LNCaP clone FGC (cell line): ENCODE measurements at places on chromosomes 13 and 19.
A peak's percentile ranks its signal among the peaks of the same experiment; 100 is the strongest.

GRCh38 chr13:76886005-76886291, 257 bp downstream of the KCTD12 start:
- no peak for DNase-seq

- no peak for DNase-seq
Observed at GRCh38 chr13:32861304-32861703, 154.9 kb upstream of the KL start.

DNA sequence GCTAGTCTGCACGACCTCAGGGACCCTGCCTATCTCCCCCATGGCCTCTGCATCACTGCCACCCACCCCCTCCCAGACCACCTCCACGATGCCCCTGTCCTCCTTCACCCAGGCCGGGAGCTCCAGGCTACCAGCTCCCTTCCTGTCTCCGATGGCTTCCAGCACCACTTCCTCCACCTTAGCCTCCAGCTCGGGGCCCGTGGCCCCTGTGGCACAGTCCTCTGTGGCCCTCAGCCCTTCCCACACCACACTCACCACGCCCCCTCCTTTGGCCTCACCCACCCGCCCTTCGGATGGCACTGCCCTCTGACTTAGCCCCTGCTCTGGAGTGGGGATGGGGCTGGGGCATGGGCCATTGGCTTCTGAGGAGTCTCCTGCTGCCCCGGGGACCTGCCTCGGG, 7.2 kb downstream of the PALM3 start:
- no peak for DNase-seq

DNA sequence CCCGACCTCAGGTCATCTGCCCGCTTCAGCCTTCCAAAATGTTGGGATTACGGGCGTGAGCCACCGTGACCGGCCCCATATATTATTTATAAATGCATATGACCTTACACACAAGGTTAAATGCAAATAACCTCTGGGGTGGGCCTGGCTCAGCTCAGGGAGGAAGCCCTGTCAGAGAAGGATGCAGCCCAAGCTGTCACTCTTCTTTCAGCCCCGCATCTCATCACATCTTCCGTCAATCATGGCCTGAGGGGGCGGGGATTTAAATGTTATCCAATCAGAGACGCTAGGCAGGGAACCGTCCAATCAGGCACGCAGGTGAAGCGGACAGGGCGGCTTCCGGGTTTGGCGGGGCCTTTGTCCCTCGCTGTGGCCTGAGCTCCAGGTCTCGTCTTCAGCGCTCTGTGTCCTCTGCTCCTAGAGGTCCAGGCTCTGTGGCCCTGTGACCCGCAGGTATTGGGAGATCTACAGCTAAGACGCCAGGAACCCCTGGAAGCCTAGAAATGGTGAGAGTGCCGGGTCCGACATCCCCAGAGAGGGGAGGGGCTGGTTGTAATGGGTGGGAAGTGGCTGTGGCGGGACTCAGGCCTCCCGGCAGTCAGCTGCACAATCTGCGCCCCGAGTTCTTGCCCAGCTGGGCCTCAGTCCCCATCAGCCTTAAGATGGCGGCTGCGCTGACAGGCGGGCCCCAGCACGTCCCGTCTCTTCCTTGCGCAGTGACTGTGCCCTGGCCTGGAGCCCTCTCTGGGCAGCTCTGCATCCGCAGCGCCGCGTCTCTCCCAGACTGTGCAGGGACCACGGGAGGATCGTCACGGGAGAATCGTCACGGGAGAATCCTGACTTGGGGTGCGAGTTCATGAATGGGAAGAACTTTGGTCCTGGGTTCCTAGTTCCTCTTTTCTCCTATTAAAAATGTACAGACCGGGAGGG, at the start of gene ZNF430:
ZNF430 (plus strand) TSS at position 360 of the 930 bp plus-strand sequence; CDS start at position 504, 144 bp downstream.
- peak; percentile 92 for DNase-seq

DNA sequence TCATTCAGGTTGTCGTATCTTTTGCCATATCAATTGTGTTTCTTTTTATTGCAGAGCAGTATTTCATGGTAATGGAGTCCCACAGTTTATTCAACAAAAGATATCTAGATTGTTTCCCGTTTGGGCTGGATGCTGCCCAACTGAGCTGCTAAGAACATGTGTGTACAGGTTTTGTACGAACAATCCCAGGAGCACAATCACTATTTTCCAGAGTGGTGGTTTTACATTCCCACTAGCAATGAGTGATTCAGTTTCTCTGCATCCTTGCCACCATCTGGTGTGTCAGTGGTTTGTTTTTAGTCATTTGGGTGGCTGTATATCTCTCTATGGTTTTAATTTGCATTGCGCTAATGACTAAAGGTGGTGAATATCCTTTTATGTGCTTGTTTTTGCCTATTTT, 52.7 kb upstream of the ZDHHC20 start:
- DNase-seq: no peak

GRCh38 chr19:1000095-1000494, at the start of gene GRIN3B:
Gene GRIN3B (plus strand): TSS chr19:1000419. CDS start chr19:1000438, 19 bp downstream.
- DNase-seq: no peak

DNA sequence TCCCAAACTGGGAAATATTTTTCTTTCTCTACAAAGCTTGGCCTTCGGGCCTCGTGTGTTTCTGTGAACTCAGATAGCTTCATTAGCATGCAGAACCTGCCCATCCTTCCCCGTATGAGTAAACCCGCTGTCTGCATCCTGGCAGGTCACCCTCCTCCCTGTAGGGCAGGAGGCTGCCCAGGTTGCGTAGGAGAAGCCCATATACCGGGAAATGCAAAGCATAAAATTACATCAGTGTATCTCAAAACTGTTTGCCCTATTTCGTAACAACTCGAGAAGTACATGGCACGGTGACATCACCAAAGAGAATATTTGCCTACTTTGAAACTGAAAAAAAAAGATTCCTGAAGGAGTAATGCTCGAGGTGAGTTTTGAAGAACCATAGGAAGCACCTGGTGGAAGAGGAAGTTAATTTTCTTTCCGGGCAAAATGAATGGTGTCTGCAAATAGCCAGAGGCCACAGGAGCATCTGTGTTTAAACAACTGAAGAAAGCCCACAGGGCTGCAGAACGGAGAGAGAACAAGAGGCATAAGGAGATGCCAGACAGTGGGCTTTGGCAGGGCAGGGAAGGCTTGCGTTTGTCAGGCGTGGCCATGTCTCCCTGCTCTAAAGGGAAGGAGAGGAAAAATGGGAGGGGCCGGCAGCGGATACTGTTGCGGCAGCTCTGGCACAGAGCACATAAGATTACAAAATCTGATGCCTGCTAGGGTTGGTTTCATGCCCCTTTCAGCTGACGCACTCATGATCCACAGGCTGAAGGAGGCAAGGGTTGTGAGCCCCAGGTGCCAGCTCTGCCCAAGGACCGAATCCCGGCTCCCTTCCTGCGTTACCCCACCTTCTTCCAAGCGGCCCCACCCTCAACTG, 81.4 kb downstream of the IRS2 start:
- no peak for DNase-seq

DNA sequence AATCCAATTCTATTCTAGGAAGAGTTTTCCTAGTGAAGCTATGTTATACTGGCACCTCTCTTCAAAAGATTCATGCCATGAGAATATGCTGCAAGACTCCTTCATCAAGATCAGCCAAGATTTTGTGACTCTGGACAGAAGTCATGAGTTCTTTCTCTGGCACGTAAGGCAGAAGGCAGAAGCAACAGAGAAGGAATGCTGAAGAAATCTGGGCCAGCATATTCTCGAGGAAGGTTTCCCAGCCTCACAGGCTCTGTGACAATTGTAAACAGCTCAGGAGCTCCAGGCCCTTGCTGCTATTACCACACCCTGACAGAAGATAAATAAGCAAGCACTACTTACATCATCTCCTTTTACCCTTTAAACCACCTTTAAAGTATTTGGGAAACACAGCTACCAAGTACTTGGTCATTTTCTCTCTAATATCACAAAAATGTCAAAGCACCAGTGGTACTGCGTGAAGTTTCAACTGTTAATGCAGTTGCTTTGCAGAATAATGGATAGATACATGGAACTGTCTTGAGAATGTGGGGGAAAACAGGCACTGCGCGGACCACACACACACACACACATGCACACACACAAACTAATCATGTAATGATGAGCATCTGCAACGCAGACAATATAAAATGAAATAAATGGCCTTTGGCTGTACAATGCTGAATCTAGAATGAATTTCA, 55.4 kb downstream of the INTS6 start:
- DNase-seq: peak; percentile 83

GRCh38 chr13:30164146-30164545, 143.2 kb downstream of the KATNAL1 start:
- no peak for DNase-seq

DNA sequence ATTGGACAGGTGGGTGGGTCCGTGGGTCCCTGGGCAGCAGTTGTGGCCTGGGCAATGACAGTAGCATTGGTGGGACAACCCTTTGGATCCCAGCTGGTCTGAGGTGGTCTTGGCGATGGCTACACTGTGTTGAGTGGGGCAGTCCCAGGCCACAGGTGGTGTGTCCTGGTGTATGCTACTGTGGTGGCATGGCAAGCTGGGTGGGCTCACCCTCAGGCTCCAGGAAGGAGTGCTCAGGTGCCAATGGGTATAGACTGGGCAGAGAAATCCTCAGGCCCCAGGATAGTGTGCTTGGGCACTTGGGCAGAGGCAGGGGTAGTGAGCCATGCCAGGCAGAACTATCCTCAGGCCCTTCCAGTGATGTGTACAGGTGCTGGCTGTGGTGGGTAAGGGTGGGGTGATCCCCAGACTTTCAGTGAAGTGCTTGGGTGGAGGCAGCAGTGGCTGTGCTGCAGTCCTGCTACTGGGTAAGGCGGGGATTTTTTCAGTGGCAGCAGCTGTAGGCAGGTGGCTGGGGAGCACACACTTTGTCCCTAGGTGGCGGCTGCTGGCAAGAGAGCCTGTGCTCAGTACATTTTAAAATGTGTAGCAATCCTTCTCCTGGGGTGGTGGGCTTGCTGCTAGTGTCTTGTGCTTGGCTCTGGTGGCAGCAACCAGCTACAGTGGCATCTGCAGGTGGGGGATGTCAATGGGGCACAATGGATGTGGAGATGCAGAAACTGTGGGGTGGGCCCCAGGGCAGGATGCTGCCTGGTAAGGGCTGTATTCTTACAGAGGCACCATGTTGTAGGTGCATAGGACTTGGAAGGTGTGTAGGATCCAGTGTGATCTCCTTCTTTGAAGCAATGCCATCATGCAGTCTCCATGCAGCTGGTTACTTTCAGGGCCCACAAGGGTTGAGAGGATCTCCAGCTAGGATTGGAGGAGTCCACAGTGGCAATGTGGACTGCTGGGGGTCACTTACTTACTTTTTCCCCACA, 64.9 kb downstream of the DNAJC3 start:
- no peak for DNase-seq

DNA sequence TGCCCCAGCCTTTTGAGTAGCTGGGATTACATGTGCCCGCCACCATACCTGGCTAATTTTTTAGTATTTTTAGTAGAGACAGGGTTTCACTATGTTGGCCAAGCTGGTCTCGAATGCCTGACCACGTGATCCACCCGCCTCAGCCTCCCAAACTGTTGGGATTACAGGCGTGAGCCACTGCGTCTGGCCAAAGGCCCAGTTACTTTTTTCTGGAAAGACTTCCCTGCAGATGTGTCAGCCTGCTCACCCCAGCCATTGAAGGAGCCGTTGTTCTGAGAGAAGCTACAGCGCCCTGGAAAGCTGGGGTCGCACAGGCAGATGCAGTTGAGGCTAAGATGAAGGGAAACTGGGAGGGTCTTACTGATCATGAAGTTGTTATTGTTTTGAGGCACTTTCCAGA, 7.9 kb upstream of the ZNF626 start:
- DNase-seq: no peak

DNA sequence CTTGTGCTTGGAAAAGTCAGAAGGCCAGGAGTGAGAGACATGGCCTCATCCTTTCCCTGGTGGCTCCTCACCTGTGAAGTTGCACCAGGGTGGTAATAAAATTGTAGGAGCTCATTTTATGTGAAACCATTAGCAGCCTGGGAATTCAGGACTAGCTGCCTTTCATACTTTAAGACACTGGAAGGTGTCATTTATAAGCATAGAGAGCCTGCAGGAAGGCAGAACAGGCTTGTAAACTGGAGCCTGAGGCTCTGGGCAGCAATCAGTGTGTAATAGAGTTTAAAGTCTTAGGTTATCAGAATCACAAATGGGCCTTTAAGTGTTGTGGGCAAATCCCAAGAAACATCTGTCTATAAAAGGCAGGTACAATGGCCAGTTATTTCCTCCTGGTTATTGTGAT, 127.2 kb downstream of the TM9SF2 start:
- DNase-seq: no peak

- DNase-seq: no peak
Observed at GRCh38 chr13:28754698-28755545, 36.2 kb upstream of the SLC46A3 start.

DNA sequence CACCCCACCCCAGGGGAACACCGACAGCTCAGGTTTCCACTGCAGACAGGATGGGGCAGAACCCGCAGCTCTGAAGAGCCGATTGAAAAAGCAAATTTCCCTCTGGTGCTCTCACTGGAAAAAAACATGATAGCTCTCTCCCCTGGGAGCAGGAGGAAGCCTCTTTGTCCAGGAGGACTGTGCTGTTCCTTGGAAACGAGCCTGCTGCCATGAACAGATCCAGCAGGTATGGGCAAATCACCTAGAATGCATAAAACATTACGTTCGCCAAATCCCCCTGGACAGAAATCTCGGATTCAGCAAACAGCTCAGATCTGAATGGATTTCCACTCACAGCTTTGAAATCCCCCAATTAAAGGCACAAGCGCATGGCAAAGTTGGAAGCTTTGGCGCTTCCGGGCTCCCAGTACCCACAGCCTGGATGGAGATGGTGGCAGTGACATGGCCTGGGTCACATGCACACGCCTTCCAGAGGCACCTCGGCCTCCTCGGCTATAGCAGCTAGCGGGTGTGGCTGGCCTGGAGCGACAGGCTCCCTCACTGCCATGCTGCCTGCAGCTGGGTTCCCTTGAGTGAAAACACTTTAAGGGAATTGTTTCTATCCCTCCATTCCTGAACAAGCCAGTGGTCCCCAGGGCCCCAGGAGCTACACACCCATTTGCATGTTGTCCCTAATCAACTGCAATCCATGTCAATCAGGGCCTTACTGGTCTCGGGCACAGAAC, 59.1 kb downstream of the CEBPG start:
- no peak for DNase-seq

DNA sequence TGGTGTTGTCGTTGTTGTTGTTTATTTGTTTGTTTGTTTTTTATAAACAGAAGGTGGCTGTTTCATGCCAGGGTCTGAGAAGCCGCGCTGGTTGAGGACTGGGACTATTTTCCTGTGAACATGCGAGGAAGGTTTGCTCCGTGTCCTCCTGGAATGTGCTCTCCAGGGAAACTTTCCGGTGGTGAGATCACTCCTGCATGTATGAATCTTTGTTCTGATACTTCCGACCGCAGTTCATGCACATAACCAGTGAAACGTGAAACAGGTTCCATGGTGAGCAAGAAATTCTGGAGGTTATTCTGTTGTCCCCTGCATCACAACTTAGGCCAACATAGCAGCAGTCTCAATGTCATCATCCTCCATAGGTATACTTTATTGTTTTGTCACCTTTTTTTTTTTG, 187.6 kb upstream of the ARGLU1 start:
- DNase-seq: no peak

GRCh38 chr19:17682273-17682672, 5.9 kb downstream of the UNC13A start:
- no peak for DNase-seq

GRCh38 chr19:40592170-40592569, 9.0 kb upstream of the LTBP4 start:
- DNase-seq: no peak

GRCh38 chr19:35048911-35049411, 7.4 kb downstream of the HPN start:
- DNase-seq: peak; percentile 50

GRCh38 chr13:44017756-44018309, 138.1 kb downstream of the LACC1 start:
- DNase-seq: no peak
